ENCODE measurements at places on chromosomes 2 and 18. TPM values are rescaled to one million over a fixed set of nuclear protein-coding genes. Genes with fewer than 3 reads are reported as not detected.

DNA sequence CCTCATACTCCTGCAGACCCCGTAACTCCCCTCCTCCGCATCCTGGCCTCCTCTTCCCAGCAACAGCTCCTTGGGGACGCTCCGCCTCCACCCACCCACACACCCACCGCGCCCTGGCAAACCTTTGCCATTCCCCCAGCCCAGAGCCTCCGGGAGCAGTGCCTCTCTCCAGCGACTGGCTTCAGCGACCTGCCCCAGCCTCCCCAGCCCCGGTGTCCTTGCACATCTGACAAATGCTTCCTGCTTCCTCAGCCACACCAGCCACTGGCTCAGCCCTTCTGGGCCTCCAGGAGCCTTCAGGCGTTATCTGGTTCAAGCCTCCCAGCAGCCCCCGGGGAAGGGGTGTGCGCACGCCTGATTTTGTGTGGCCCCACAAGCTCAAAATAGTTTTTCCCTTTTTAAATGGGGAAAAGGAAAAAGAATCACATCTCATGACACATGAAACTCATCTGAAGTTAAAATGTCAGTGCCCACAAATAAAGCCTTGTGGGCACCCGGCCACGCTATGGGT lies 14.2 kb downstream of the ESPNL start:
- no peak for DNase-seq

GRCh38 chr2:200275295-200276013 lies 31.0 kb upstream of the SPATS2L start:
- DNase-seq, result no peak

The MBP gene
- total RNA-seq, result 82.0 TPM

The GAL3ST2 gene
- not detected for total RNA-seq

GRCh38 chr2:81551040-81551634 lies 1246.6 kb upstream of the LRRTM1 start:
- no peak for DNase-seq

- peak; percentile 40 for DNase-seq
Measured at GRCh38 chr2:16653799-16654198, 11.8 kb downstream of the CYRIA start.
